Stimulated activated CD4-positive, alpha-beta T cell treated with anti-CD3 and anti-CD28 coated beads, Interleukin-1b, Interleukin-23, amount 100 ng/mL, for 1 hour (primary cell): ENCODE measurements at places on chromosomes 2 and 18.

GRCh38 chr2:165621086-165621560 lies 151.6 kb downstream of the CSRNP3 start:
- no peak for DNase-seq

- no peak for DNase-seq
These were observed 151.2 kb downstream of the ANTXR1 start for GRCh38 chr2:69164061-69164778.

DNA sequence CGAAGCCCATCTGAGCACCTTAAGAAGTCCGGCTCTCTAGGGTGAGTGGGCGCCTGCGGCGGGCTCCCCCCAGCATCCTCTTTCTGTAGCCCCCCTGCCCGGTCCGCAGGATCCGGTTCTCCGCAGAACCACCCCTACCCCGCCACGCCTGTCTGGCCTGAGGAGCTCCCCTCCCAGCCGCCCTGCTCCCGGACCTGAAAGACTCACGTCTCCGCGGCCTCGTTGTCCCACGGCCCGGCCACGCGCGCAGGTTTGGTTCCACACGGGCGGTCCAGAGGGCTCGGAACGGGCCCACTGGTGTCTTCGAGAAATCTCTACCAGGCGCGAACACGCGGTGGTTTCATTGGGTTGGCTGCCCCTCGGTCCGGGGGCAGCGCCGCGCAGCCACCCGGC lies 237 bp downstream of the SLC39A6 start:
- no peak for DNase-seq

GRCh38 chr2:46117379-46117778 lies 179.8 kb upstream of the EPAS1 start:
- DNase-seq, result no peak

- DNase-seq, result no peak
These were observed 81.5 kb upstream of the STON1 start for GRCh38 chr2:48448274-48449061.
